ENCODE measurements at places on chromosomes 11 and 22. TPM values are rescaled to one million over a fixed set of nuclear protein-coding genes. Genes with fewer than 3 reads are reported as not detected.

Gene CNIH2
- 0.86 TPM for total RNA-seq

Gene SEC14L2
- total RNA-seq, result 15.9 TPM

Gene PLAAT2
- total RNA-seq, result not detected

Gene CD3G
- total RNA-seq, result not detected

Gene SYT12
- total RNA-seq, result 2.6 TPM

Gene OR2D2
- 0.13 TPM for total RNA-seq

Gene TRIM49
- not detected for total RNA-seq

Gene GGT5
- total RNA-seq, result 12.1 TPM
